ENCODE measurements at places on chromosomes 3 and 15.

DNA sequence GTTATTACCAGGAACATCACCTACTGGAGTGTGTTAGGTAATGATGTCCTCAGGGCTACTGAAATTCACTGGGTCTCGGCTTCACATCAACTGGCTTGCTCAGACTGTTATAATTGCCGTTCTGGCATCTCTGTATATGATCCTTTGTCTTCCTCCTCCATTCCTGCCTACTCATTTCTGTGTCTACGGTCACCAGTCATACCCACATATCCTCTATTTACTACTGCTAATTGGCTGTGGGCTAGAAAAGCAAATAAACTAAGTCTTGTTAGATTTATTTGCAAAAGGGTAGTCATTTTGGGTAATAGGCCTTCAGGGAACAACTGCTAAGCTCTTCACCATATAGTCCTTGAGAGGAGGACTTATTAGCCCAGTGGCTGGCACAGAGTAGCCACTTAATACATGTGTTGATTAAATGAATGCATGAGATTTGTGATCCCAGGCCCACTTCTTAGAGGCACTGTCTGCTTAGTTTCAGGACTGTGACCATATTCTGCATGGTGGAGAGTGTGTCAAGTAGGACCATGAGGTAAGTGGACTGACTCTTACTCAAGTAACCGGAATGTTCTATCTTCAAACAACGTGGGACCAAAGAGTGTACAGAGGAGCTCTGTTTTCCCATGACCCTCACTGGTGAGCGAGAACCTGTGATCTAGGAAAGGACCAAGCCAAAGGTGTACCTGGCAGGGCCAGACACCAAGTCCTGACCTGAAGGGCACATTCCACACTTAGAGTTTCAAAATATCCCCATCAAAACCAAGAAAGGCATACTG is 13.2 kb downstream of the ZDHHC3 start:
- no peak for DNase-seq

- DNase-seq: peak; percentile 60
Observed at GRCh38 chr3:11661827-11662226, 18.1 kb upstream of the VGLL4 start.

DNA sequence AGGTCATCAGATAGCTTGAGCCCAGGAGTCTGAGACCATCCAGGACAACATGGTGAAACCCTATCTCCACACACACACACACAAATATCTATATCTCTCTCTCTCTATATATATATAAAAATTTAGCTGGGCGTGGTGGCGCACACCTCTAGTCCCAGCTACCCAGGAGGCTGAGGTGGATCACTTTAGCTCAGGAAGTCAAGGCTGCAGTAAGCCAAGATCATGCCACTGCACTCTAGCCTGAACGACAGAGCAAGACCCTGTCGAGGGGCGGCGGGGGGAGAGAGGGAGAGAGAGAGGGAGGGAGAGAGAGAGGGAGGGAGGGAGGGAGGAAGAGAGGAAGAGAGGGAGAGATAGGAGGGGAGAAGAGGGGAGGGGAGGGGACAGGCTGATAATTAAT is 28.0 kb downstream of the PLA2G4F start:
- DNase-seq: no peak

DNA sequence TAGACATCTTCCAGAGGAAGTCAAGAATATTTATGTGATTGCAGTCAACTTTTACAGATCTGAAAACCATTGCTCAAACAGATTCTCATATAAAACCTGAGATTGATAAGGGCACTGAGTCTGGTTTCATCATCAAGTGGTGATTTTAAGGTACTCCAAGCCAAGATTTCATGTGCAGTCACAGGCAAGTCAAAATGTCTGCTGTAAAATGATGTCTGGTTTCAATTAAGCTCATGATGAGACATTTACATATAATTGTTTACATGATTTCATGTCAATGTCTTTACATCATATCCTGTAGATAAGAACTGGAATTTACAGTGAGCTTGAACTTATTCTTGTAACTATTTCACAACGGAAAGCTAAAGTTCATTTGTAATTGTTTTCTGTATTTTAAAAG is 1215.5 kb downstream of the ROBO2 start:
- DNase-seq: peak; percentile 15

GRCh38 chr3:148924562-148924961 is 59.5 kb downstream of the CPA3 start:
- DNase-seq: peak; percentile 17

- DNase-seq: no peak
Observed at GRCh38 chr3:152376351-152377183, 107.8 kb downstream of the MBNL1 start.

- no peak for DNase-seq
Observed at GRCh38 chr3:9077029-9077428, 113.8 kb upstream of the RAD18 start.

DNA sequence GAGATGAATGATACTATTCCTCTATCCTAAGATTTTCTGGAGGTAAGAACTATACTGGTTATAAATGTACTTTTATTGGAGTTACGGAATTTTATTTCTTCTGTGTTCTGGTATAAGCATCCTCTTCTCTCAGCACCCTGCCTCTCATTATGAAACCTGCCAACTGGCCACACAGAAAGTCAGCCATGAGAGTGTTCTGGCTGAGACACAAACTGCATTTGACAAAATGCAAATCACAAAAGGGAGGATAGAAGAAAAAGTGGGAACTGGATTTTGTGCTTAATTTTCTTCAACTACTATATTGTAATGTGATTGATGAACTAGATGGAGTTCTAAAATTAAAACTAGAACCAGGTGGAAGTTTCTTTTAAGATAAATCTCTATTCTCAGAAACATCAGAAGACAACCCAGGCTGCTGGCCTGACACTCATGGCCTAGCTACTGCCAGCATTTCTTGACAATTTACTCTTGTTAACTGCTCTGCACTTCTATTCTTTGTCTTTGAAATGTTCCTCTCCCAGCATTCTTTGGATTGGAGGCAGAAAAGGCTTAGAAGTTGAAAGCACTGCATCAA is 143.1 kb downstream of the WDR76 start:
- DNase-seq: no peak

- no peak for DNase-seq
Observed at GRCh38 chr15:73931441-73931840, 5.2 kb downstream of the LOXL1 start.

DNA sequence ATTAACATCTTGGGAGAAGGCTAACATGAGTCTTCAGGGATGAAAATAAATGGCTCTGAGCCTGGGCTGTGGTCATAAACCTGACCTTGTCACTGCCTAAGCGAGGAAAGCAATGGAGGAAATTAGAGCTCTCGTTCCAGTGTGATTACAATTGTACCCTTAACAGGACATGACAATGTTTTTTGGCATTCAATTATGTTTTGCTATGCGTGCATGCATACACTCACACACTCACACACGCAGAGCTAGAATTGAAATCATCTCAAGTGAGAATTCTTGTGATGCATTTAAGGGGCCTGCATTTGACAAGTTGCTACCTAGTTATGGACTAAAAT is 24.1 kb downstream of the ZNF80 start:
- DNase-seq: peak; percentile 59

DNA sequence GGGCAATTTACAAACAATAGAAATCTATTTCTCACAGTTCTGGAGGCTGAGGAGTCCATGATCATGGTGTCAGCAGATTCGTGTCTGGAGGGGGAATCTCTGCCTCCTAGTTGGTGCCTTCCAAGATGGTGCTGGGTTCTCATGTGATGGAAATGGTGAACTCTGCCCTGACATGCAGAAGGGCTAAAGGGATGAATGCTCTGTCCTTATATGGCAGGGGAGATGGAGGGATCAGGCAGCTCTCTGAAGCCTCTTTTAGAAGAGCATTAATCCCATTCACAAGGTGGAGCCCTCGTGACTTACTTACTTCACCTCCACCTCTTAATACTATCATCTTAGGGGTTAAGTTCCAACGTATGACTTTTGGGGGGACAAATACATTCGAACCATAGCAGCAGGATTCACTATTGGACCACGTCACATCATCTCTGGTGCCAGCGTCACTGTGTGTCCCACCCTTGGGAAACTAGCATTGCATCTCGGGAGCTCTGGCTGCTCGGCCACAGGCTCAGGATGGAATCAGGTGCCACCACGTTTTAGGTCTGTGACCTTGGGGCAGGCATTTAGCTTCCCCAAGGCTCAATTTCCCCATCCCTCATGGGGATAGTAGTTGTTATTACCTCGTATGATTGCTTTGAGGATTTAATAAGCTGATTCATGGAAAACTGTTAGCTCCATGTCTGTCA is 53.0 kb downstream of the SV2B start:
- no peak for DNase-seq
